ENCODE measurements at places on chromosomes 5 and 9. TPM values are rescaled to one million over a fixed set of nuclear protein-coding genes. Genes with fewer than 3 reads are reported as not detected.

RASEF gene
- total RNA-seq: 0.72 TPM

FOXD4L6 gene
- total RNA-seq: not detected

NDUFA8 gene
- total RNA-seq: 84.0 TPM

ACTBL2 gene
- 0.13 TPM for total RNA-seq

NDUFS6 gene
- total RNA-seq: 44.6 TPM

TERT gene
- not detected for total RNA-seq

SLCO6A1 gene
- total RNA-seq: not detected

TMEM203 gene
- 21.9 TPM for total RNA-seq

GCNT4 gene
- total RNA-seq: 7.0 TPM

GPR21 gene
- total RNA-seq: 4.2 TPM

GPR151 gene
- total RNA-seq: not detected

NR6A1 gene
- 0.16 TPM for total RNA-seq

CNTNAP3 gene
- total RNA-seq: 65.1 TPM

CLIC3 gene
- total RNA-seq: 5.4 TPM

FAM193B gene
- 52.5 TPM for total RNA-seq

CDH6 gene
- total RNA-seq: 5.5 TPM

DRD1 gene
- not detected for total RNA-seq

JAKMIP2 gene
- 0.77 TPM for total RNA-seq

PLAC8L1 gene
- 1.2 TPM for total RNA-seq

ARHGEF37 gene
- total RNA-seq: 30.6 TPM

HTR4 gene
- not detected for total RNA-seq

MED22 gene
- total RNA-seq: 25.1 TPM

GFPT2 gene
- total RNA-seq: 29.9 TPM

ZNF366 gene
- 6.5 TPM for total RNA-seq

RELL2 gene
- 2.3 TPM for total RNA-seq

PGM5 gene
- total RNA-seq: 502 TPM

PDE6A gene
- not detected for total RNA-seq

TYRP1 gene
- 2.2 TPM for total RNA-seq

ADGRV1 gene
- 0.16 TPM for total RNA-seq
